A172 (cell line): ENCODE measurements at places on chromosomes 5 and 9. TPM values are rescaled to one million over a fixed set of nuclear protein-coding genes. Genes with fewer than 3 reads are reported as not detected.

DNA sequence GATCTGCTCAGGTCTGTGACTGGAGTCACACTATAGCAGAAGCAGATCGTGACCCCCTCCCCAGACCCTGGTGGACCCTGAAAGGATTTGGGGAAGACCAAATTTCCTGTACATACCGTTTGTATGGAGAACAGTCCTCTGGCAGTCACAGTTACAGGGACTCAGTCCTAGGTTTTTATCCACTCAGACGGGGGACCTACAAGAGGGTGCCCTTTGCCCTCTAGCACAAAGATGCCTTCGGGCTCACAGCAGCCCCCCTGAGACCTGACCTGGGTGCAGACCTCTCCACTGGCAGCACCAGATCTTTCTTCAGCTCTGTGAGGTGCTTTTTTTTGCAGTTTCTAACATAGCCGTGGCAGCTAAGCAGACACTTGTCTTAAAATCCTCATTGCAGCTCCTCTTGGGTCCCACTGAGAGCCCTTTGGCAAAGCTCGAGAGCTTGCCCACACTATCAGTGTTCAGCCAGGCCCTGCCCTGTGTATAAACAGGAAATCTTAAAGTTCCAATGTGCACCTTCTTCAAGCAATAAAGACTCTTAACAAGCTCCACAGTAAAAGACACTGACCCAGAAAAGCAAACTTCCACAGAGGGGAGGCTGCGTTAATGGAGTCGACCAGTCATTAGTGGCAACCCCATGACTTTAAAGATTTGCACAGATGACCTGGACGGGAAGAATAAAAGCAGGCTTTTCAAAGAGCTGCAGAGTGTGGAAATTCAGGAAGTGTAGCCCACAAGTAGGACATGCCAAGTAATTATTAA is 71.8 kb upstream of the LHFPL2 start:
- DNase-seq = no peak

DNA sequence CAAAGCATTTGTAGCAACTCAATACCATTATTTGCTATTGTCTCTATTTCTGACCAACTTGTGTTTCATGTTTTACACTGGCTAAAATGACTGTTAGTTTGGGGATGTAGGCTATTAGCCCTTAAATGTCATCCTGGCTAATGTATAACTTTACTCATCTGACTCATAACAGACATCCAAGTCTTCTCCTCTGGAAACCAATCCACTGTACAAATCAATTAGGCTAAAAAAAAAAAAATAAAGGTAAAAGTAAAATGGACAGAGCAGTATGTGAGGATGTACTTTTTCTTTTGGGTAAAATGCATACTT is 20.6 kb downstream of the MEGF9 start:
- no peak for DNase-seq

DNA sequence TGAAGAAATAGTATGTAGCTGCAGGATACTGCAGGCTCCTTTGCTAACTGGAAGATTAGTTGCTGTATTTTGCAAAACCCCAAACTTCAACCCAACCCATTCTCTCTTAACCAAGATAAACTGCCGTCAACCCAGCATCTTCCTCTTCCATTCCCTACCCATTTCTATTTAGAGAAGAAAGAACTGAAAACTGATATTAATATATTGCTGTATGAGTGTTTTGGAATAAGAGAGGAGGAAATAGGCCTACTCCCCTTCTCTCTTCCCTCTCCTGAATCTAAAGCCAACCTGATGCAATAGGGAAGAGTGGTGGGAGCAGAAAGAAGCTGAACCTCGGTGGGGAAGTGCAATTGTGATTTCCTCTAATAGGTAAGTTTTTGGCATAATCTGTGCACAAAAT is 83.7 kb downstream of the TMEM215 start:
- no peak for DNase-seq

DNA sequence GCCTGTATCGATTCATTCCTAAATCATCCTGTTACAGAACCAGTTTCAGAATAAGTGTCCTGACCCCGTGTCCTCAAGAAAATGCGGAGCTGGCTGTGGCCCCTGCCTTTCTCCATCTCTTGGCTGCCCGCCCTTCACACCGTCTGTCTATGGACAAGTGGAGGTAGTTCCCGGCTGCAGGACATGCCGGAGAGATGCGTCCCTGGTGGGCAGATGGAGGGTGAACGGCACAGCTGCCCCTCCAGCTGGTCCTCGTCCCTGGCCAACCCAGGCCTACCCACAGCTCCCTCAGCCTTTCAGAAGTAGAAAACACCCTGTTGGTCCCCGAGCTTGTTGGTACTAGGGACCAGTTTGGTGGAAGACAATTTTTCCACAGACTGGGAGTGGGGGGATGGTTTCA is 14.8 kb upstream of the EXOC3 start:
- no peak for DNase-seq

DNA sequence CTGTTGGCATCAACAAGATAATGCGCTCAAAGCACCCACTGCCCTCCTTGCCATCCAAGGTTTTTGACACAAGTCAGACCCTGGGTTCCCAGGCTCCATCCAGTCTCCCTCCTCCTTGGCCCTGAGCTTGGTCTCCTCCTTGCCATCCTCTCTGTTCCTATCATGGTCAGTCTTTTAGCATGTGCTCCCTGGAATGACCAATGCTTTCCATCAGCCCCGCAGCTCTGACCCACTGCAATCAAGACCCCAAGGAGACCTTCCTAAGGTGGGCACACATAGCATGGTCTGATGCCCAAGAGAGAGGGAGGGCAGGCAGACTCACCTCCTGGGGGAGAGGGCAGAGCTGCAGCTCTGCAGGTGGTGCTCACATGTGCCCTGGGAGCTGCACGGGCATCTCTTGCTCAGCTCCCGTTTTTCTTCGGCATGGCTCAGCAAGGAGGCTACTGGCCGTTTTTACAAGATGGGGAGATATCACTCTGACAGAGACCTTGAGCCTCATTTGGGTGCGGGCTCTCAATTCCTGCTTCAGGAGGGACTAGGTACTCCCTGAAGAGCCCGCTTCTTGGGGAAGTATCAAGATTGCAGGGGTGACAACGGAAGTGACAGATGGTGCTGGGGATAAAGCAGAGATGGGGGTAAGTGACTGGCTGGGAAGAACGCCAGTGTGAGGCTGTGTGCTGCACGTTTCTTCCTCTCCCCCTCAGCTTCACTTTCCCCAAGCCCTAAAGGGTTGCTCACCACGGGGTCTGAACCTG is 3.3 kb downstream of the SEPTIN8 start:
- no peak for DNase-seq

DNA sequence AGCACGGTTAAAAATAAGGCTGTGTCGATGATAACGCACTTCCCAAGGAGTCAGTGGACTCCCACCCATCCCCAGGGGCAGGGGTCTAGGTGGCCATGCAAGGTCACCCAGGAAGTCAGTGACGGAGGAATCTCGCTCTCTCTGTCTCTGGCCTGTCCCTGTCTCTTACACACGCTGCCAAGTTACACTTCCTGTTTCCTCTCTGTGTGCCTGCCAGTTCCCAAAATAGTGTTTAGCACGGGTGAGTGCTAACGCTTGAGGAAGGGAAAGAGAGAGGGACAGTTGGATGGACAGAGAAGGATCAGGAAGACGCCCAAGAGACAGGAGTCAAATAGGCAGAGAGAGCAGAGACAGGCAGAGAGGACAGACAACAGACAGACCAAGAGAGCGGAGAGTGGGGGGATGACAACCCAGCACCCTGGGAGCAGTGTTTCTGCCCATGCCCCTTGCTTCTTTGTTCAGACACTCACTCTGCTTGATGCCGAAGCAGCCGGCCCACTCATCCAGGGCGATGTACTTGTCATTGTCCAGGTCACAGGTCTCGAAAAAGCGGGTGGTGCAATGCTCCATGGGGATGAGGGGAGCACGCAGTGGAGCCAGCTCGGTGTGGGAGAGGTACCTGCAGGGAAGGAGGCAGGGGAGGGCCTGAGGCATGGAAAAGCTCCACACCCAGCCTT is 23.0 kb downstream of the SPARC start:
- DNase-seq = peak; percentile 68

- DNase-seq = no peak
Observed at GRCh38 chr9:114914139-114914538, 16.3 kb downstream of the TNFSF8 start.

DNA sequence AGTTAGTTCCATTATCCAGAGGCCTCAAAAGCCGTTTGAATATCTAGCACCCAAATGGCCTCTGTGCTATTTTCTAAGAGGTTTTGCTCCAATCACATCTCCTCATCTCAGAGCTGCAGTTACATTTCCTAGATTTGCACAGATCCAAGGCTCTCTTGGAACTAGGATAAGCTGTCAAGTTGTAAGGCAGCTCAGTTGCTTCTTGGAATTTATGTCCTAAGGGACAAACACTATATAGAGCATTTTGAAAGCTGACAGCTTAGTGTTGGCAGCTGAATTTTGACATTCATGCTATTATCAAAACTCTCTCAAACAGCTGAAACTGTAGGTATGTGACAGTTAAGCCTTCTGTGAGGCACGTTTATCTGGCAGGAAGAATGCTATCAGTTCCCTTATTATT is 97.0 kb downstream of the MACIR start:
- no peak for DNase-seq

- DNase-seq = peak; percentile 40
Observed at GRCh38 chr5:167167191-167167795, 1124.2 kb upstream of the WWC1 start.

DNA sequence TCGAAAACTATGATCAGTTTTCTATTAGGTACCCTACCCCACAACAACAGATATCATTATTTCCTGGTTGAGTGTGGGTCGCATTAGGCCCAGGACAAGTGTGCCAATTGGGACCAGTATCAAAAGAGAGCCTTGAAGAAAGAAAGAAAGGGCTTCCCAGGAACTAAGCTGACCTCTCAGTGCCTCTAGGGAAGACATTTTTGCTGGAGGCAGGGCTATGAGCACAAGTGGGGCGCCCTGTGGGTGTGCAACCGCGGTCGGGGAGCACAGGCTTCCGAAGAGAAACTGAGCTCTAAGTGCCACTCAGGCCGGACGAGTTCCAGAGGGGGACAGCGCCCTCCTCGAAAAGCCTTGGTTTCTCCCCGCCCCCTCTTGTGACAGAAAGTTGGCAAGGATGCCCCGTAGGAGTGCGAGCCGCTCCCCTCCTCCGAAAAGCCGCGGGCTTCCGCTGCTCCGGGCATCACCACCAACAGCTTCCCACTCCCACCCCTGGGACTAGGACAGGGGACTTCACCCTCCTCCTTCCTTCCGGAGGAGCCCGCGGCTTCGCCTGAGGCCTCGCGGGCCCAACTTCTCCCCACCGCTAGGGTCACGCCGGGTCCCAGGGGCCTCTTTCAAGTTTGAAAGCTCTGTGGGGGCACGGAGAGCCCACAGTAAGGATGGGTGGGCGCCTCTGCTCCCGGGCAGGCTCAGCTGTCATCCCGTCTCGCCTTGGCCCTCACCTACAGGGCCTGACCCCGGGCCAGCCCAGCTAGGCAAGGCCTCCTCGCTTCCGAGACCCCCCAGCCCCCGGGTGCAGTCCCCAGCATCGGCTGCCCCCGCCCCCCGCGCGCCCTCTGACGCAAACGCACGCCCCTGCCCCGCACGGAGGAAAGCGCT is 2.0 kb downstream of the NR2F1-AS1 start:
- no peak for DNase-seq

GRCh38 chr9:34510497-34511468 is 12.0 kb downstream of the ENHO start:
- no peak for DNase-seq

GRCh38 chr5:67035098-67035740 is 161.4 kb downstream of the CD180 start:
- no peak for DNase-seq

DNA sequence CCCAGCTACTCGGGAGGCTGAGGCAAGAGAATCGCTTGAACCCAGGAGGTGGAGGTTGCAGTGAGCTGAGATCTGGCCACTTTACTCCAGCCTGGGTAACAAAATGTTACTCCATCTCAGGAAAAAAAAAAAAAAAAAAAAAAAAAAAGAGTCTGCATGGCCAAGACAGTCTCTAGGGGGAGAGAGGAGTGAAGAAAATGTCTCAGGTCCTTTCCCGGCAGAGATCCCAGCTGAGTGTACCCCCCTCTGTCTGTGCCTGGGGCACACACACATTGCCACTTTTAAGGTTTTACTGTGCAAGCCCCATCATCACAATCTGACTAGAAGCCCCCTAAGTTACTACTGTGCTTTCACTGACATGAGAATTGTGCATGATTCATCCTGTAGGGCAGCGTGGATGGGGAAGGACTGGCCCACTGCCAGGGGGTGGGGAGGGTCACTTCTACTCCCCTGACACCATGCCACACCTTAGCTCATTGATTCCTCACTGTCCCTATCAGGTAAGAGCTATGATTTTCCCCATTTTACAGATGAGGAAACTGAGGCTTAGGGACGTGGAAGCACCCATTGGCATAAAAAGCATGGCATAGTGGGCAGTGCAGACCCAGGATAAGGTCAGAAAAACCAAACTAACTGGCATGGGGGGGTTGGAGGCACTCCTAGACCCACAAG is 102.3 kb upstream of the LARP1 start:
- no peak for DNase-seq

DNA sequence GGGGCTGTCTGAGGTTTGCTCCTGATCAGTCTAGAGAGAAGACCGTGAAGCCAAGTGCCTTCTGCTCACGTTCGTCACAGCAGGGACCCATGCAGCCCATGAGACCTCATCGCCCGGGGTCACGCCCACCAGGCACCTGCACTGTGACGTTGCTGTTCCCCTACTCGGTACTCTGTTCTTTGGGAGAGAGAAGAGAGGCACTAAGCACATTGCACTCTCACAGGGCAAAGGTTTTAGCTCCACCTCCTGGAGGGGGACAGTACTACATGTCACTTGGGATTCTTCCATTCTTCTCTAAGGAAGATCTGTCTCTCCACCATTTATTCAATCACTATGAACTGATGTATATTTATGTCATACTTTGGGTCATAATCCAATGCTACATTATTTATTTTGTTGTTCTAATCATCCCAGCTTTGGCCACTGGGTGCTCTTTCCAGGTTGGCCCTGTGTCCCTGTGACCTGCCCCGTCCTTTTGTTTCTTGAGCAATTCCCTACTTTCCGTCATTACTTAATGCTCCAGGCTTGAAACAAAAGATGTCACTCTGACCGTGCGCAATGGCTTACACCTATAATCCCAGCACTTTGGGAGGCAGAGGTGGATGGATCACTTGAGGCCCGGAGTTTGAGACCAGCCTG is 31.4 kb upstream of the BRD3 start:
- DNase-seq = peak; percentile 61

DNA sequence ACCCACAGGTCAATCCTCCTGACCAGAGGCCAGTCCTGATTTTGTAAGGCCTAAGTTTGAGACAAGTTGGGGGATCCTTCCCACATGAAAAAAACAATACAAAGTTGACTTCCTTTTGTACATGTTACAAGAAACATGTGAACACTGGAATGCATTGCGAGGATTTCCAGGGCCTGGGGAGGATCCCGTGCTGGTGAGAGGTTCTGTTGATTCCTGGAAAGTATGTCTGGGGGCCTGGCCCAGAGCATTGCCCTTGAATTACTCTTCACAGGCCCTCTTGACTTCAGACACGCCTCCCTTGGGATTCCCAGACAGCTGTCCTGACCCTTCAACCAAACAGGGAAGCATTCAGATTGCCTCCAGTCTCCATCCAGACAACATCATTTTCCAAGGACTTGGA is 234.2 kb upstream of the IRX2 start:
- DNase-seq = no peak

Gene TTLL11
- 2.7 and 3.6 TPM in 2 replicates for total RNA-seq

Gene THBS4
- 0.05 and 1.2 TPM in 2 replicates for total RNA-seq

Gene NAIF1
- 14.1 and 15.7 TPM in 2 replicates for total RNA-seq

Gene SUSD3
- not detected in 2 replicates for total RNA-seq

Gene PCDHB9
- 11.1 and 11.2 TPM in 2 replicates for total RNA-seq

Gene FBXL7
- total RNA-seq = 4.0 and 4.1 TPM in 2 replicates

Gene TMC1
- total RNA-seq = not detected in 2 replicates
